ENCODE measurements at places on chromosomes 12 and 14.
A peak's percentile ranks its signal among the peaks of the same experiment; 100 is the strongest.

GRCh38 chr14:61609191-61609843 is 86.0 kb upstream of the HIF1A start:
- no peak for DNase-seq

- DNase-seq = no peak
These were observed 394.5 kb upstream of the DDHD1 start for GRCh38 chr14:53547593-53547992.

DNA sequence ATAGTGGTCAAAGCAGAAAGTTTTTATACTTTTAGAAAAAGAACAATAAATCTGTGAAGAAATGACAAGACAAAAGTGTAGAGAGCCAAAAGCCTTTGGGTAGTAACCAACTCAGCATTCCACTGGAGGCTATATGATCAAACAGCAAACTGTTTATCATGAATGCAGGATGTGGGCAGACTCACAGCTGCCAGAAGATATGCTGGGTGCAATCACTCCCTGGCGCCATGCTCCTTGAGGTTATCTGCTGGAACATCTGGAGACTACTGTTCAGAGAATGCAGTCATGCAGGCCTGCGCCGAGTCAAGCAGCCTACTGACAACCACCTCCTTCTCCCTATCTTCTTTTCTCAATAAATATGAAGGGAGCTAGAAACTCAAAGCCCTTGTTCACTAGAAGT is 49.0 kb upstream of the SLC8A3 start:
- DNase-seq = no peak

GRCh38 chr12:118061873-118062843 is 1.2 kb upstream of the WSB2 start:
- DNase-seq = peak; percentile 48

GRCh38 chr12:132393245-132393795 is 63.9 kb upstream of the GALNT9 start:
- peak; percentile 9 for DNase-seq

DNA sequence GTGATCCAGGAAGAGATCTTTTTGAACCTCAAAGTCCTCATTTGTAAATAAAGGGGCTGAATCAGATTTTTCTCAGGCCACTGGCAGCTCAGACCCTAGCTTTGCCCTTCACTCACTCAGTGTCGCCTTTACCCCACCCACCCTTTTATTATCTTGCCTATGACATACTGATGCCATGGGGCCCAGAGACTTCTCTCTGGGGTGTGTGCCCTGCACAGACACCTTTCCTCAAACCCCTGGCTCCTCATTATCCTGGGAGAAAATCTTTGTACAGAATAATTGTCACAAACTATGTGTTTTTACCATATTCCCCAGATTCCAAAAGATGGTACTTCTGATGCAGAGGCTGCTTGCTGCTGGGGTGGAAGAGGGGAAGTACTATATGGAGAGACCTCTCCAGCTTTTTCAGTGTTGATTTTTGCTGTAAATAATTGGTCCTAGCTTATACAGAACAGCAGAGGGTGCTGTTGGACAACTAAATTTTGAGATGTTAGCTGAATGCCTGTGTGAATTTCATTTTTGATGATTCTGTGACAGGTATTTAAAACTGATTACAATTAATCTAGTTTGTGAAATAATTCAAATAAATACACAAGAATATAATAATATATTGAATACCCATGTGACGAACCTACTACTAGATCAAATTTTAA is 53.9 kb upstream of the DCD start:
- DNase-seq = no peak

DNA sequence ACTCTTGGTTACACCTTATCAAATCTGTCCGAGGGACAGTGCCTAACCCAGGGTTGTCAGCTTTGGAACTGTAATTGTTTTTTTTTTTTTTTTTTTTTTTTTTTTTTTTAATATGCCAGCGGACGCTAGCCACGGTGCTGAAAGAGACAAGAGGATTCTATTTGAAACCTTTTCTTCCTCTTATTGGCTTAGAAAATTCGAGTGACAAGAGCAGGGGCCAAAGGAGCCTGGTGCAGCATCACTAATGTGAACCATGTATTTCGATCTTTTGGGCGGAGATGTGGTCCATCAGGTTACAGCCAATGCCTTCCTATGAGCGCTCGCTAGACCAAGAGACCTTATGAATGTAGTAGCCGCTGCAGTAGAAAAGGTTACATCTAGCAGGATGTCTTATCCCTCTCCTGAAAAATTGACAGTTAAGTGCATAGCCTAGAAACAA is 922 bp downstream of the PTPRR start:
- no peak for DNase-seq

GRCh38 chr12:64658892-64659481 is 48.7 kb downstream of the RASSF3 start:
- DNase-seq = no peak

- DNase-seq = no peak
These were observed 34.3 kb downstream of the DAD1 start for GRCh38 chr14:22554498-22555383.

- DNase-seq = no peak
These were observed 76.7 kb upstream of the SLCO1B1 start for GRCh38 chr12:21054334-21054733.

GRCh38 chr12:89542912-89543592 is 17.2 kb upstream of the POC1B start:
- peak; percentile 63 for DNase-seq

GRCh38 chr12:6345319-6346091 is 3.6 kb upstream of the TNFRSF1A start:
- DNase-seq = no peak

DNA sequence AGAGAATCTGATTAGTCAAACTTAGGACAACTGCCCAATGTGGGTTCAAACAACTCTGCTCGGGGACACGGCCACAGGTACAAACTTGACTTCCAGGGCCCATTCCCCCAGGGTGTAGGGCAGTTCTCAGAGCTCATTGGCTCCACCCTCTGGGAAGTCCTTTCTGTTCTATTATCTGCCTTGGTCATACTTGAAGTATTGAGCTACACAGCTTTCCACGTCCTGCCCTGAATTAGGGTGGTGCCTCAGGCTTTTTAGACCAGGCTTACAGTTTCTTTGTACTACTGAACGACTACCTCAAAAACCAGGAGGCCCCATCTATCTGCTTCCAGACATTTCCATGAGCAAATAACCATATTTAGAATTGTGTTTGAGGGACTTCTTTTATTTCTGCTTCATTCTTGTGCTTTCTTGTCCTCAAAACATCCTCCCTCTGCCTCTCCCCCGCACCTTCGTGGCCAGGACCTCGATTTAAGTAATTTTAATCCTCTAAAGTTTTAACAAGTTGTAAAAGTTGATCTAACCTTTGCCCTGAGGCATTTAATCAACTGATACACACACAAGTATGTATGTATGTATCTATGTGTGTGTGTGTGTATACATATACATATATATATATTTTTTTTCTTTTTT is 281.7 kb upstream of the AMIGO2 start:
- DNase-seq = no peak

GRCh38 chr12:90729736-90730135 is 225.2 kb downstream of the CCER1 start:
- no peak for DNase-seq

- no peak for DNase-seq
These were observed 20.6 kb upstream of the ITGA5 start for GRCh38 chr12:54439521-54440255.

DNA sequence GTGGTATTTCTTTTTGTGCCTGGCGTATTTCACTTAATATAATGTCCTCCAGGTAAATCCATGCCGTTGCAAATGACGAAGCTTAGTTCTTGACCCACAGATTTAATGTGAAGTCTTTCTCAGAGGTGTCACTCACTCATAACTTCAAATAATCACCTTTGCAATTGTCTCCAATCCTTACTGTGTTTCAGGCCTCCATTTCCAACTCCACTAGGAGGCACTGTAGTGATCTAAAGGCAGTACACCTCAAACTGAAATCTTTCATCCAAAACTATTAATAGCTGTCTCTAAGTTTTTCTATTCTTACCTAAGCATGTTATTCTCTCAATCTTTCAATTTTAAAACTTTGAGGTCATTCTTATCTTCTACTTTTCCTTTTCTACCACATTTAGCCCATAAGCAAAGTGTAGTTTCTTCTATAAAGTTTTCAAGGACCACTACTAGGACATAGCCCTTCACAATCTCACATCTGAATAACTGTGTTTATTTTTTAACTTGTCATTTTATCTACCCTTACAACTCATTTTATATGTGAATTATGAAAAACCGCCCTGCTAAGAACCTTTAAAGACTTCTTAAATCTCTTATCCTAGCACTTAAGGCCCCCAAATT is 25.5 kb upstream of the FBXO34 start:
- no peak for DNase-seq

DNA sequence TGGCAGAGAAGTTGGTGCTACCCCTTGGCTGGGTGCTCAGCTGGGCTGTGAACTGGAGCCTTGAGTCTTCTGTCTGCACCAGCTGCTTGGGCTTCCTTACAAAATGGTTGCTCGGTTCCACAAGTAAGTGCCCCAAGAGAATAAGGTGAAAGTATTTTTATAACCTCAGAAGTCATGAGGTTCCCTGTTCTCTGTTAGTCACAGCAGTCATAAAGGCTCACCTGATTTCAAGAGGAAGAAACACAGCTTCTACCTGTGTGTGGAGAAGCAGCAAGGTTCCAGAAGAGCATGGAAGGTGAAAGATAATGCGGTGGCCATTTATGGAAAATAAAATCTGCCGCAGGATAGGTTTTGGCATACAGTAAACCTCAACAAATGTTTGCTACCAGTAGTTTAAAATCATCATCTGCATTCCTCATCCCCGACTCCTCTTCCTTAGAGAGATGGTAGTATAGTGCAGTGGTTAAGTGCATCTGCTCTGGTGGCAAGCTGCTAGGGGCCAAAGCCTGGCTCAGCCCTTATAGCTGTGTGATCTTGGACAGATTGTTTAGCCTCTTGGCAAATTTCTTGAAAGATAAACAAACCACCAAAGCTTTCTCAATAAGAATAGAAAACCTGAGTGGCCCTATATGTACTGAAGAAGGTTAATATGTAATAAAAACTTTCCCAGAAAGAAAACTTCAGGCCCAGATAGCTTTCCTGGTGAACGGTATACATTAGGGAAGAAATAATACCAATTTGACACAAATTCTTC is 32.4 kb downstream of the TPCN1 start:
- no peak for DNase-seq

- DNase-seq = no peak
These were observed 83.6 kb downstream of the NOS1 start for GRCh38 chr12:117277875-117278274.

DNA sequence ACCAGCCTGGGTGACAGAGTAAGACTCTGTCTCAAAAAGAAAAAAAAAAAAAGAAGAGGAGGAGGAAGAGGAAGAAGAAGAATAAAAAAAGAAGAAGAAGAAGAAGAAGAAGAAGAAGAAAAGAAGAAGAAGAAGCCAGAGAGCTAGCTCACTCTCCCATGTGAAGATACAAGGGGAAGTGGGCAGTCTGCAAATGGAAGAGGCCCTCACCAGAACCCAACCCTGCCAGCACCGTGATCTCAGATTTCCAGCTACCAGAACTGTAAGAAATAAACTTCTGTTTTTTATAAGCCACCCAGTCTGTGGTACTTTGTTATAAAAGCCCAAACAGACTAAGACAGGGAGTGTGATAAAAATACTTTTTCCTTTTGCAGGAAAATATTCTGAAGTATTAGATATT is 130.7 kb downstream of the ETNK1 start:
- no peak for DNase-seq

DNA sequence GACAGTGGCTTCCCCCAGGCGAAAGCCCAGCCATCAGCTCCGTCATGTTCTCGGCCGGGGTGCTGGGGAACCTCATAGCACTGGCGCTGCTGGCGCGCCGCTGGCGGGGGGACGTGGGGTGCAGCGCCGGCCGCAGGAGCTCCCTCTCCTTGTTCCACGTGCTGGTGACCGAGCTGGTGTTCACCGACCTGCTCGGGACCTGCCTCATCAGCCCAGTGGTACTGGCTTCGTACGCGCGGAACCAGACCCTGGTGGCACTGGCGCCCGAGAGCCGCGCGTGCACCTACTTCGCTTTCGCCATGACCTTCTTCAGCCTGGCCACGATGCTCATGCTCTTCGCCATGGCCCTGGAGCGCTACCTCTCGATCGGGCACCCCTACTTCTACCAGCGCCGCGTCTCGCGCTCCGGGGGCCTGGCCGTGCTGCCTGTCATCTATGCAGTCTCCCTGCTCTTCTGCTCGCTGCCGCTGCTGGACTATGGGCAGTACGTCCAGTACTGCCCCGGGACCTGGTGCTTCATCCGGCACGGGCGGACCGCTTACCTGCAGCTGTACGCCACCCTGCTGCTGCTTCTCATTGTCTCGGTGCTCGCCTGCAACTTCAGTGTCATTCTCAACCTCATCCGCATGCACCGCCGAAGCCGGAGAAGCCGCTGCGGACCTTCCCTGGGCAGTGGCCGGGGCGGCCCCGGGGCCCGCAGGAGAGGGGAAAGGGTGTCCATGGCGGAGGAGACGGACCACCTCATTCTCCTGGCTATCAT is 663 bp downstream of the PTGER2 start:
- peak; percentile 40 for DNase-seq
